ENCODE measurements at places on chromosomes 3 and 15.

DNA sequence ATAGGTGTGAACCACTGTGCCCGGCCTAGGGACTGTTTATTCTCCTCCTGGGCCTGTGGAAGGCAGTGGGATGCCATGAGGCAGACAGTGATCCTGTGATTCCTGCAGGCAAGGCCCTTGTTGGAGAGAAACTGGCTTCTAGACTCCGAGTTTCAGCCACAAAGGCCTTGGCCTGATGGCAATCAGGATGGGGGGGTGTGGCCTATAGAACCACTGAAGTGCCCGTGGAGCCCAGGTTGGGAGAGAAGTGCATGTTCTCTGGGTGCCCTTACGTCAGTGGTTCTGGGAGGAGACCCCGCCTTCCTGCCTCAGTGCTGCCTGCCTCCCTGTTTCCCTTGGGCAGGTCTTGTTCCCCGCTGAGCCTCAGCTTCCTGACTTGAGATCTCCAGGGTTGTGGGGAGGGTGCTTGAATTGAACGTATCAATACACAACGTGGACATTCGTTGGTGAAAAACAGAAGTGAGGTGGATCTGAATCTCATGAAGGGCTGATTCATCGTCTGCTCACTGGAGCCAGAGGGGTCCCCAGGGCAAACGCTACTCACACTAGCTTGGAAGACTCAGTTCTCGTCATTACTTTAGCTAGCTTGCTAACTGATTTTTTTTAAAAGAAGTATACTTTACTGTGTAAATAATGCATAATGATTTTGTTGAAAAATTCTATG, 31.8 kb downstream of the IRAK2 start:
- no peak for DNase-seq

DNA sequence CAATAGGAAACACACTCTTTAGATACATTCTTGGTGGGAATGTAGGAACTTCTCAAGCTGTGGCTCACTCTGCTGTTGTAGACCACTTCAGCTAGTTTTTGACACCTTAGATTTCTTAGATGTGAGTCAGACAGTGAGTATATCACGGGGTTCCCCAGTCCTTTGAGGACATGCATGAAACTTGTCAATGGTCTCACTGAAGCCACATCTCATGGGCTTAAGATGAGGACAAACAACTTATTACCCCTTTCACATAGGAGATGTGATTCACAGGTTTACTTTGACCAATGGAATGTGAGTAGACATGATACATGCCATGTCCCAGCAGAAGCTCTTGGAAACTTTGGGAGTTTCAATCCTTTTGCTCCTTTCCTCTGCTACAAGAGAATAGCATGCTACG, 325.5 kb downstream of the CHST2 start:
- DNase-seq: no peak

DNA sequence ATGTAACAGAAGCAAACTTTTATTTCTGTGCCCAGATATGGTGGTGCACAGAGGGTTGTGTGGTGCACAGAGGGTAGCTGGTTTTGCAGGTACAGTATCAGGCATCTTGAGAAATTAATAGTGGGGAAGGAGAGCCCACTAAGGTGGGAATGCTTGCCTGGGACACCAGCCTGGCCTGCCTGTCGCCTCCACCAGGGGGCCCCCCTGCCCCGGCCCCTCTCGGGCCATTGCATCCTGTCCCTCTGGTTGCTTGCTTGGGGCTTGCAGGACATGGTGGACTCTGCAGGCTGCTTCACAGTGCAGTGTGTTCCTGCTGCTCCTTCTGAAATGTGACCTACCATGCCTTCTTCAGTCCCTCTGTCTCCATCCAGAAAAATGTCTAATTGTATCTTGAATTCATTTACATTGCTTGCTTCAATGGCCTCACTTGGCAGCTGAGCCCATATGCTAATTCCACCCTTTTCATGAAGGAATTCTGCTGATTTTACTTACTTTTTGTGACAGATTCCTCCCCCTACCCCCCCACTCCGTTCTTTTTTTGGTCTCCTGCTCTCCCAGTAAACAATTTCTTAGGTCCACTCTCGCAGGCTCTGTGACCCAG, 73.6 kb downstream of the EEFSEC start:
- no peak for DNase-seq

DNA sequence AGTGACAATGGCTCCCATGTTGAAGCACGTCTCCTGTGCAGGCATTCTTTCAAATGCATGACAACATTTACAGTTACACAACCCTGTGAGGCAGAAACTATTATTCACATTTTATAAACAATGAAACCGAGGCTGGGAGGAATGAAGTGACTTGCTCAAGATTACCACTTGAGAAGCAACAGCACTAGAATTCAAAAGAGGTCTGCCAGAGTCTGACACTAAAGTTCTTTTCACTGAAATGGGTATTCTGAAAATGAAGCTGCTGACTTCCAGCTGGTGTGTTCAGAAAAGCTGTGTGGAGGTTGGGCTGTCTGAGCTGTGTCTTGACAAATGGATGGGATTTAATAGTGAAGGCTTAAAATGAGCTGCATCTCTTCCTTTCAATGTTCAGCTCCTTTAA, 104.4 kb downstream of the THSD4 start:
- no peak for DNase-seq

GRCh38 chr3:121490161-121490560, 55.6 kb downstream of the POLQ start:
- no peak for DNase-seq

DNA sequence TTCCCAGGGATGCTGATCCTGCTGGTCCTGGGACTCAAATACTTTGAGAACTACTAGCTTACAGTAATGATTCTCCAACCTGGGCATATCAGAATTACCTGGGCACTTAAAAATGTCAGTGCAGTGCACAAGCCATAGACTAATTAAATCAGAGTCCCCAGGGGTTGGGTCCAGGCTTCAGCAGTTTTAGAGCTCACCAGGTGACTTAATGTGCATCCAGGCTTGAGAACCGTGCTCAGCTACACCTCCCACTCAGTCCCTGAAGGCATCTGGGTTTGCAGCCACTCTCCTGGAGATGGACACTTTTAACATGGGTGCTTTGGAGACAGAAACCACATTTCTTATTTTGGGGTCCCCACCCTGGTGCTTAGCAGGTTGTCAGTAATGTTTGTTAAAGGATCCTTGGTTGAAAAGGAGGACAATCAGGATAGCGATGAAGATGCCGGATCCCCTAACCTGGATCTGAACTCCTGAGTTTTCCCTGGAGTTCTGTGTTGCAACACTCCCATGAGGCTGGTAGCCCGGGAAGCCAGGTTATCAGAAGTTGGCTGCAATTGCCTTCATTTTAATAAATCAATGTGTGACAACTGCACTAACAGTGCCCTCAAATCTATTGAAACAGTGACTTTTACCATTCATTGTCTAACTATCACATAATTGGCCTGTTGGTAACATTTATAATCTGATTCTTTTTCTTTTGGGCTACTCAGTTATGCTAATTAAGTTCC, 48.1 kb downstream of the BFSP2 start:
- DNase-seq: no peak

DNA sequence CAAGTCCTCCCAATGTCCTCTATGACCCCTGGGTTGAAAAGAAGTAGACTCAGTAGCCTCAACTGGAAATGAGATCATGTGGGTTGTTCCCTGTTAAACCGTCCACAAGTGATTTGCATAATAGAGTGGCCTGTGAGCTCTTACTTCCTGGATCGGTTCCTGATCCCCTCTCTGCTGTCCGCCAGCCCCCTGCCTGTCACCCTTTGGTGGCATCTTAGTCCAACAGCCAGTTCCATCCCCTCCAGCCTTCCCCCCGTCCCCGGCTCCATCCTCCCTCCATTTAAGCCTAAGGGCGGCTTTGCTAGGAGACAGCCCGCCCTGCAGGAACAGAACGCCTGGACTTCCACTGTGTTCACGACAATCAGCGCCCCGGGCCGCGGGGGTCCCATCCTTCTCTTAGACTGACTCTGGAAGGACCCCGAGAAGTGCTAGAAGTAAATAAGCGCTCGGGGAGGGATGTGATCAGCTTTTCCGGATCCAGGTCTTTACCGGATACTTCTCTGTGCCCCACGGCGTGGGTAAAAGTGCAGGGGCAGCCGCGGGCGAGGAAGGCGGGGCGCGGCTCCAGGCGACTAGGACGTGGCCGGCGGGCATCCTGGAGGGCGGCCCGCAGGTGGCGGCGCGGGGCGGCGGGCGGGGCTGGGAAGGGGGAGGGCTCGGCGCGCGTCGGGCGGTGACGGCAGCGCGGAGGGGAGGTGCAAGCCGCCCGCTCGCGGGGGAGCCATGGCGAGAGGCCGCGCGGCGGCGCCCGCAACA, 51.2 kb upstream of the ULK4 start:
- peak; percentile 51 for DNase-seq

GRCh38 chr3:136142592-136142991, 53.5 kb downstream of the MSL2 start:
- no peak for DNase-seq

GRCh38 chr3:25441234-25441856, 13.3 kb downstream of the RARB start:
- DNase-seq: no peak

DNA sequence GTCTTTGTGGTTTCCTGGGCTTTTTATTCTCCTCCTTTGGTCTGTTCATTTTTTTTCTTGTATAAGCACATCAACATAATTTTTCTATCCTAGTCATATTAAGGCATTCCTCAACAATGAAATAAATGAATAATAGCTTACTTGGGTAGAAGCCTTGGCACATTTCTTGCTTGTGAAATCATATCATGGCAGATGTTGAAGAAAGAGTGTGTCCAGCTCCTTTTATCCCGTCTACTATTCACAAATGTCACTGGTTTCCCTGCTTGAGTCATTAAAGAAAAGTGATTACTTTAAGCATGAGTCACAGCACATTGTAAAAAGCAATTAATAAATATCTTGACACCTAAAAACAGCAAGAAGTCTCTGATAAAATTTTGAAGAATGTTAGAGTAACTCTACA, 42.1 kb downstream of the MINAR1 start:
- DNase-seq: no peak

GRCh38 chr3:25834346-25834745, 44.5 kb downstream of the OXSM start:
- no peak for DNase-seq

DNA sequence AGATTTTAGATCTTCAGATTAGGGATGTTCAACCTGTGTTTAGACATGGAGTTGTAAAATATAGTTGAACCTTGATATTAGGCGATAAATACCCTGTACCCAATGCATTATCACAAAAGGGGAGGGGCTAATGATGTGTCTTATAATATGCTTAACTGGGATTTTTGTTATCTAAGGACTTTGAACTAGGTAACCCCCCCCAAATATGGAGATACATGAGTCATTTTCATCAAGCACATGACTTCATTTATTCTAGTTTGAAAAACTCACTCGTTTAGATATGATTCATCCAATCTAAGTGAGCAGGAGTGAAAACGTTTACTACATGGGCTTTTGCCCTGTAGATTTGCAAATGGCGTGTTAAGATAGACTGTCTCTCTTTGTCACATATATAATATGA, 212.4 kb downstream of the IL5RA start:
- no peak for DNase-seq

DNA sequence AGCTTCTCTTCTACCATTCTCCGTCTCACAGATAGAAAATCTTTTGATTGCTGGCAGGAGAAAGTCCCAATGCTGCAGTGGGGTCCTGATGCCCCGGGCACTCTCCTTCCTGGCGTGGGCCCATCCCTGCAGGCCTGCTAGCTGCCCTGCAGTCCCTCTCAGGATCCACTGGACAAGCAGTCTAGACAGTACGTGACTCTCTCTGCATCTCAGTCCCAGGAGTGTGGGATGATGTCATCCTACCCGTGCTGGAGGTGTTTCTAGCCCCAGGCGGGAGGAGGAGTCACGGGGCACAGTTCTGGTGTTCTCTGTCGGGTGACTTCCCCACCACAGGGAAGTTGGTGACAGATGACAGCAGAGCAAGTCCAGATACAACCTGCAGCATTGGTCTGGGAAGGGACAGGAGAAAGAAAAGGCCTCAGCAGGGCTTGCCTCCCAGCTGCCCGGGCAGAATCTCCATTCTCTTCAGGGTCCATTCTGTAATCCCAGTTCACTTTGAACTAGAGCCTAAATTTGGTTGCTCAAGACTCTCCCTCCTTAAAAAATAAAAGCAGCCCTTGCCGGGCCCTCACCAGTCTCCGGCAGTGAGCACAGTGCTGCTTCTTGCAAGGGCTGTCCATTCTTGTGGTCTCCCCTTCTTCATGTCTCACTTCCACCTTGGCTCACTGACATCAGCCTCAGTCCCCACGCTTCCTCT, 30.6 kb downstream of the SLC28A1 start:
- DNase-seq: no peak

DNA sequence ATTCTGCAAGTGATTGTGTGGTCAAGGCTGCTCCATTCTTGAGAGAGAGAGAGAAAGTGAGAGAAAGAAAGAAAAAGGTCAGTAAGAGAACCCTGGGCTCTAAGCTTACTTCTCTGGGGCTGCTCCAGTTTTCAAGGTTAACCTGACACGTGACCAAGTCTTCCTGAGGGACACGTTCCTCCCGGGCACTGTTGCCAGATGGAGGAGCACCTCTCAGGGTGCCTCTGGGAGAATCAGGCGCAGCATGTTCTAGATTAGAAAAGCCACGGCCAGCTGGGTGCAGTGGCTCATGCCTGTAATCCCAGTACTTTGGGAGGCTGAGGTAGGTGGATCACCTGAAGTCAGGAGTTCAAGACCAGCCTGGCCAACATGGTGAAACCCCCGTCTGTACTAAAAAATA, 60.8 kb downstream of the ITGA11 start:
- DNase-seq: no peak

DNA sequence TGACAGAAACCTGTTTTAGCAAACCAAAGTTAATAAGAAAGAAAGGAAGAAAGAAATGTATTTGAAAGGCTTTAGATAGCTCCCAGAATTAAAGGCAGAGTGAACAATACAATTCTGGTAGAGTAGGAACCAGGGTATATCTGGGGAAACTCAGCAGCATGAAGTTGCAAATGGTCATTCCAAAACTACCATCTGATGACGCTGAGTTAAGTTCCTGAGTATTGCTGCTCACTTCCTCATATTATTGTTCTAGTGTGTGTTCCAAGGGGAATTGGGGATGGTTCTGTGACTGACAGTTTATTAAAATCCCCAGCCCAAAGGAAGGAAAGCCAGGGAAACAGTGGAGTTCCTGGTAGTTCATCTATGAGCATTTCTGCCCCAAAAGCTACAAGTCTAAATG, 88.3 kb upstream of the FRMD4B start:
- no peak for DNase-seq

DNA sequence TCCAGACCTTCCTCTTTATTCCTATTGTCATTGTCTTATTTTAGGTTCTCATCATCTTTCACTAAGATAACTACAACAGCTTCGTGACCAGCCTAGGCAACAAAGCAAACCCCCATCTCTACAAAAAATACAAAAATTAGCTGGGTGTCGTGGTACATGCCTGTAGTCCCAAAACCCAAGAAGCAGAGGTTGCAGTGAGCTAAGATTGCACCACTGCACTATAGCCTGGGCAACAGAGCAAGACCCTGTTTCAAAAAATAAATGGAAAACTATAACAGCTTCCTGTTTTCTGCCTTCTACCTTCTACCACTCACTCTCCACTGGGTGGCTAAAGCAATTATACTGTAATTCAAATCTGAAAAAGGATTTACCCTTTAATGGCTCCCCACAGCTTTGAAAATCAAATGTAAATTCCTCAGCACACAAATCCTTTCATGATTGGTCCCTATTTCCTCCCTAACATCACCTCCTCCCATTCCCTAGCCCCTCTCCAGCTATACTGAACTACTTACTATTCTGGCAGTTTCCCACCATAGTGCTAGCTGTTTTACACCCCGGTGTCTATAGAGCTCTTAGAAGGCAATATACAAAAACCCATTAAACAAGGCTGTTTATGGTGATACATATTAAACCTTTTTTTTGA, 33.4 kb downstream of the LRRFIP2 start:
- DNase-seq: no peak
